ENCODE measurements at places on chromosomes 11 and 22.

DNA sequence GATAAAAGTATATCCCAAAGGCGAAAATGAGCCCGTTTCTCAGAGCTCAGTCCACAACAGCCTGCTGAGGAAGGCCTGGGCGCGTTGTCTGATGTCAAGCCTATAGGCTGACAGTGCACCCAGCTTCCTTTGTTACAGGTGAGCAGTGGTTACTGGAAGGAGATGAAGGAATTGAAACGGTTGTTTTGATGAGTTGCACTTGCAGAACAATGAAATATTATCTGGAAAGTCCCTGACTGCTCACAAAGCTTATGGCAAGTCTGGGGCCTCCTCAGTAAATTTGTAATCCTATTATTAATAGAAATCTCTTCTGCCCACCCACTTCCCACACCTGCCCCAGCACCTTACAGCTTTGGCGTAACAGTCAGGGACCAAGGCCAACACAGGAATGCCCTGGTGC lies 77.8 kb downstream of the C11orf91 start:
- DNase-seq = peak; percentile 96

GRCh38 chr11:124669193-124669592 lies 4.3 kb downstream of the SIAE start:
- peak; percentile 52 for DNase-seq

DNA sequence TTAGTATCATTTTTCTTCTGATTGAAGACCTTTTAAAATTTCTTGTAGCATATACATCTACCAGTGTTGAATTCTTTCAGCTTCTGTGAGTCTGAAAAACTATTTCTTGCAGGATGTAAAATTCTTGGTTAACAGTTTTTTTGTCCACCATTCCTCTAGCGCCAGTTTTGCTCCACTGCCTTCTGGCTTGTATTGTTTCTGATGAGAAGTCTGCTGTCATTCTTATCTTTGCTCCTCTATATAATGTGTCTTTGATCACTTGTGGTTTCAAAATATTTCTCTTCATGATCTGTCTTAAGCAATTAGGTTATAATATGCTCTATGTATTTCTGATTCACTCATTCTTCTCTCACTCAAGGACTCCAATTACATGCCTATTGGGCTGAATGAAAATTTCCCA lies 152.3 kb downstream of the INSC start:
- DNase-seq = no peak

DNA sequence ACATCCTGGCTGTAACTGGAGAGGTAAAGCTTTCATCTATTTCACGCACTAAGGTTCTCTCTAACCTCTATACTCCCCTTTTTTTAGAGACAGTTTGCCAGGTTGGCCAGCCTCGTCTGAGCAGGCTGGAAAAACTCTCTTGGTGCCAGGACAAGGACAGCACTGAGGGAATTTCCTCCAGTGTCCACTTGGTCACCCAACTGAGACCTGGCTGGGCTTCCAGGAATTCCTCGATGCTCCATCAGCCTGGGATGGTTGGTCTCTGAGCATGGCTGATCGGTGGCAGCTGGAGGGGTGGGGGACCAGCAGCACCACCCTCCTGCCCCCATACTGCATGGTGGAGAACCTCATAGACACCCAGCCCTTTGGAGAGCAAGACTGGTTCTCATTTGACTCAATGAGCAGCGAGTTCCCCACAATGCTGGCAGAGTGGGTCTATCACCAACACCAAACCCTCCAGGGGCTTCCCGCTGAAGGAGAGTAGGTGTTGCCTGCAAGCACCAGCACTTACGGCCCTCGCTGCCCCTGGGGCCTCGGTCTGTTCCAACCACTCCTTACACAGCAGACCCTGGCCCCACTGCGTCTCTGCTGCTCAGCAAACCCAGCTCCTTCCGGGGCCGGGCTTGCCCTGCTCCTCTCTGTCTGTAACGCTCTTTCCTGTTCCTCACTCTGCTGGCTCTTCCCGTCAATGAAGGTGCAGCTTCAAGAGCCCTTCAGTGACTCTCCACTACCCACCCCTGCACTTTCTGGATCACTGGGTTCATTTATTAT lies 122.2 kb downstream of the ST3GAL4 start:
- DNase-seq = no peak

GRCh38 chr11:3180869-3181268 lies 15.8 kb upstream of the OSBPL5 start:
- DNase-seq = no peak

DNA sequence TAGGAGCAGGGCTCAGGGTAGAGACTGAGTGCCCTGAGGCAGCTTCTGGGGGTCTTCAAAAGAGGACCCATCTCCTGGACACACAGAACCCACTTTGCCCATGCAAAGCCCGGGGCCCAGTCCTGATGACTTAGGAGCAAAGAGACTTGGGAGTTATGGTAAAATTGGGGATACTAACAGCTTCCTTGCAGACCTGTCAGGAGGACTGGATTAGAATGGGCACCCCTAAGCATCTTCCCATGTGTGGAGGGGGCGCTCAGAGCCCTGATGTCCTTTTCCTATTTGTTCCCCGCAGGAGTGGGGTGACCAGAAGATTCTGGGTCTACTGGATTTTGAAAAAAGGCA lies 100.0 kb downstream of the WNT7B start:
- no peak for DNase-seq

GRCh38 chr11:117688255-117688797 lies 108.7 kb downstream of the DSCAML1 start:
- no peak for DNase-seq

- no peak for DNase-seq
Measured at GRCh38 chr11:132115454-132115853, 745.0 kb downstream of the NTM start.

- DNase-seq = no peak
Measured at GRCh38 chr22:46587061-46587460, 33.1 kb upstream of the GRAMD4 start.

DNA sequence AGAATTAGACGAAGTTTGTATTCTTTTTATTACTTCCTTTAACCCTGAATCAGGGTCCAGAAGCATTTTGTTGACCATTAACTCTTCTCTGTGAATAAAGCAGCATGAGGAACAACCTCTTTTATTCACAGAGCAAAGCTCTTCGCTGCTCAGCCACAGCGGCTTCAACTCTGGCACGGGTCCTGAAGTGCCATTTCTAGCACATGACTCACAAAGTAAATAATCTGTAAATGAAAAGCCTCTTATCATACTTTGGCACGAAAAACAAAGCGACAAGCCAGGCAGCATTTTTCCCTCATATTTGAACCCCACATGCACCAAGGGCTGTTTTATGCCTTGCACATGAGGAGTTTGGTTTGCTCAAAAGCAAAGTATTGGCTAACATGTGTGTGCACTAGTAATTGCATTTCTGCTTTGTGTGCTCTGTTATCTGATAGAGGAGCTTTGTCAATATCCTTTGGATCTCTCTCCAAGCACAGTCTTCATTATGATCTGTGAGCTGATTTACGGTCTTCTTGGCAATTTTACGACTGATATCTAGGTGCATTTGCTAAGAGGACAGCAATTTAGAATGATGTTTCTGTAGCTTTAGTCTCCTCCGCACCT lies 33.0 kb upstream of the APOBEC3A start:
- no peak for DNase-seq
